Activated CD4-positive, alpha-beta T cell treated with anti-CD3 and anti-CD28 coated beads, Interleukin-2, Interleukin-4, amounts not matched to agents 100 ng/mL and 50 ng/mL, durations not matched to agents 16 hours and 8 hours (primary cell): ENCODE measurements at places on chromosomes 6 and 20.

DNA sequence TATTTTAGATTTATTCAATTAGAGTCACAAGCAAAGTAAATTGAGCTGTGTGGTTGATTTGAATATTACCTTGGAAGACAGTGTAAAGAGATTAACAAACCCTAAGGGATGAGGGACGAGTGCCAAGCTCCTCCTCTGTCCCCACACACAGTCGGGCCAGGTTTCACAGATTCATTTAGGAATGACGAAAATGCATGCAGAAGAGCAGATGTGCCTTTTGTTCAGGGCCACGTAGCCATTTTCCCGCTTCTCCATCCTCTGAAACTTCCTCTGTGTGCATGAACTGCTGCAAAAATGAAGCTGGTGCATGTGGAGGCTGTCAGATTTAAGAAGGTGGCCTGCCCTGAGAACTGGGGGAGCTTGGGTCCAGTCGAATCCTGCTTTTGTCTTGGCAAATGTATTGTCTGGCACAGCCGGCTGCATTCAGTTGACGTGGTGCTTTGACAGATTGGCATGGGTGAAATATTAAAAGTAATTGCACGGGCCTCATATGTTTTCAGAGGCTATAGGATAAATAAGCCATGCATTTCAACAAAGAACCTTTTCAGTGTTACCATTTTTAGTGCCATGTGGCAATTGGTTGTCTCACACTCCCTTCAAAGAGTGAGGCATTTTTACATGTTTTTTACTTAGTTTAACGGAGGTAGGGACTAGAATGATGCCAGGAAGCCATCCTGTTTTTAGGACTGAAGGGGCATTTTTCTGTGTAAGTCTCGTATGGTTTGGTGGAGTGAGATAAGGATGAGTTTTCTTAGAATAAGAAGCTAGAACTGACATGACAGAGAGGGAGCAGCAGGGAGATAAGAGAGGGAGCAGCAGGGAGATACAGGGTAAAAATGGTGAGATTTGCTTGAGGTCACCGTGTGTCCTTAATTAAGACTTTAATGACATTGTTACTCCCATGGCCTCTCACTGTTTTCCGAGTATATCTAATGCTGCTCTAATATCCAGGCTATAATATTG, 361.1 kb downstream of the NRN1 start:
- DNase-seq: no peak

- no peak for DNase-seq
Observed at GRCh38 chr20:32909451-32909850, 50.7 kb downstream of the EFCAB8 start.

DNA sequence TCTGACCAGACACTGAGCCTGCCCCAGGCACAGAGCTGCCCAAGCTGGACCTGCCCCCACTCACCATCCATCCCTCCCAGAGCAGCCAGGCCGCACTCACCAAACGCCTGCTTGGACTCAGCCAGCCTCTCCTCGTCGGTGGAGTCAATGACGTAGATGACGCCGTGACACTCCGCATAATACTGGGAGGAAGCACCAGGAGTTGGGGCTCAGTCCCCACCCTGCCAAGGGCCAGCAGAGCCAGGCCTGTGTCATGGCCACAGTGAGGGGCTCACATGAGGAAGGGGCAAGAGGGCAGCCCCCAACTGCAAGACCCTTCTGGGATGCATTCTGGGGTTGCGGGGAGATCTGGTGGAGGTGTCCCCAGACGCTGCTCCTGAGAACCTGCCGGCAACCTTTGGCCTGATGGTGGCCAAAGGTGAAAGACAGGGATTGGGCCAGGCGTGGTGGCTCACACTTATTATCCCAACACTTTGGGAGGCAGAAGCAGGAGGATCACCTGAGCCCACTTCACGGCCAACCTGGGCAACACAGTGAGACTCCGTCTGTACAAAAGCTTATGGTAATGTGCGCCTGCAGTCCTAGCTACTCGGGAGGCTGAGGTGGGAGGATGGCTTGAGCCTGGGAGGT, 5.6 kb downstream of the ARFRP1 start:
- DNase-seq: no peak

GRCh38 chr20:22490287-22491193, 93.8 kb downstream of the FOXA2 start:
- DNase-seq: no peak

DNA sequence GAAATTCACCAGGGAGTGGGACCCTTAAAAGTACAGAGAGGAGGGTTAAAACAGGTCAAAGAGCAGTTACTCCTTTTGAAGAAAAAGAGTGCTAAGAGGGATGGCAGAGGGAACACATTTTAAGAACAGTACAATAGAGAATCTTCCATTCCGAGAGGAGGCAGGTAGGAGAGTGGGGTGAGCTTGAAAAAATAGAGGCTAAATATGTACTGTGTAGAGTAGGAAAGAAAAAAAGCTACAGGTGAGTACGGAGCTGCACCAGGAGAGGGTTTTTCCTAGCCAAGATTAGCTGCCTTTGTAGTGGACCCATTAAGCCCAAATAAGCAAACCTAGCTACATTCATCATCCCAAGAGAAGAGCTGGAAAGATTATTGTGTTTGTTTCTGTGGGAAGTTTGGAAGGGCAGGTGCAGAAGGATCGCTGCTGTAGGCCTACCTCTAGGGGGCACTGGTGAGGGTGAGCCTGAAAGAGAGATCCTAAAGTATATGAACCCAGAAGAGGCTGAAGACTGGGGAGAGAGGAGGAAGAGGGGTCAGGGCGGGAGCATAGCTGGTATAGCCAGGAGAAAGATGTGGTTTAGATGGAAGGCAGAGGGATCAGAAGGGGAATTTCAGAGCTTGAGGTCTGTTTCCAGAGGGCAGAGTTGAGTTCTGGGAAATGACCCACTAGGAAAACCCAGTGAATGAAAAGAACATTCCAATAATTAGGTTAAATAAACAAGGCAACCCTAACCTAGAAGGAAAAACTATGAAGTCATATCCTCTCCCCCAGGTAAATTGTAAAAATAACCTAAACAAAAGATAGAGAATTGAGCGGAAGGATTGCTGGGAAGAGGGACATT, 50.2 kb upstream of the HINT3 start:
- peak; percentile 38 for DNase-seq

DNA sequence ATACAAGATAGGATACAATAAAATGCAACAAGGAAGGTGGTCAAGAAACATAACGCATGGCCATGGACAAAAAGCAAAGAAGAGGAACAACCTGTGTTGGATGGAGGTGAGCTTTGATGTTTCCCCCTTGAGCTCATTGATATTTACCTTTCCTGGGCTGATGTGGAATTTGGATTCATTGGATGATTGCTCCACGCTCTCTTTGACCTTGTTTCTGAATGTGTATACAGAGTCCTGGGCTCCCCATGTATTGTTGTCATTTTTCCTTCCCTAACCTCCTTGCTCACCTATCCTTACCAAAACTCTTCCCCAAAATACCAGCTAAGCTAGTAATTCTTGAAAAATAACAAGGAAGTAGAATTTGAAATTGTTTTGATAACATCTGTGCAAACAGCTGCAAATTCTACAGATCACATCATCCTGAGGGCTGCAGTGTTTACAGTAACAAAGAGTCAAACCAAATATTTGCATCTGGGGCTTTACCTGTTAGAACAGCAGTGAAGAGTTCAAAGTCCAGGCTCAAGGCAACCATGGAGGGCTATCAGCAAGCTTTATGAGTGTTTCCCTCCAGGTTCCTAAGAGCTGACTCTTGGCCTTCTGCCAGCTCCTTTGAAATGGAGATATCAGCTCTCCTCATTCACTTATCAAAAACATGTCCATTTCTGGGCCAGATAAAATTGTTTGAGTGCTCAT, 214.3 kb upstream of the MARCKS start:
- DNase-seq: no peak

DNA sequence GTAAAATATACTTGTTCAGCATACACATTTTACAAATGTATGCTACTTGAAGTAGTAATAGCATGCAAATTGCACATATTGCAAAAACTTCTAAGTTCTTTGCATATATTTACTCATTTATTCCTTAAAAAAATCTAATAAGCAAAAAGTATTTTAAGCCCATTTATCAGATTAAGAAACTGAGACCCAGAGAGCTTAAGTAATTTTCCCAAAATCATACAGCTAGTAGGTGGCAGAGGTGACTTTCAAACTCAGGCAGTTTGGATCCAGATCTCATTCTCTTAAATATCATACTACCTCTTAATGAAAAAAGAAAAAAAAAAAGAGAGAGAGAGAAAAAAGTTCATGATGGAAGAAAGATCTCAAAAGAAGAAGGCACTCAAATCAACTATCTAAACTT, 157.9 kb downstream of the RPS12 start:
- DNase-seq: no peak

GRCh38 chr6:135318738-135319469, 137.8 kb downstream of the MYB start:
- DNase-seq: no peak

GRCh38 chr6:169862043-169862891, 110.8 kb downstream of the ERMARD start:
- DNase-seq: no peak

DNA sequence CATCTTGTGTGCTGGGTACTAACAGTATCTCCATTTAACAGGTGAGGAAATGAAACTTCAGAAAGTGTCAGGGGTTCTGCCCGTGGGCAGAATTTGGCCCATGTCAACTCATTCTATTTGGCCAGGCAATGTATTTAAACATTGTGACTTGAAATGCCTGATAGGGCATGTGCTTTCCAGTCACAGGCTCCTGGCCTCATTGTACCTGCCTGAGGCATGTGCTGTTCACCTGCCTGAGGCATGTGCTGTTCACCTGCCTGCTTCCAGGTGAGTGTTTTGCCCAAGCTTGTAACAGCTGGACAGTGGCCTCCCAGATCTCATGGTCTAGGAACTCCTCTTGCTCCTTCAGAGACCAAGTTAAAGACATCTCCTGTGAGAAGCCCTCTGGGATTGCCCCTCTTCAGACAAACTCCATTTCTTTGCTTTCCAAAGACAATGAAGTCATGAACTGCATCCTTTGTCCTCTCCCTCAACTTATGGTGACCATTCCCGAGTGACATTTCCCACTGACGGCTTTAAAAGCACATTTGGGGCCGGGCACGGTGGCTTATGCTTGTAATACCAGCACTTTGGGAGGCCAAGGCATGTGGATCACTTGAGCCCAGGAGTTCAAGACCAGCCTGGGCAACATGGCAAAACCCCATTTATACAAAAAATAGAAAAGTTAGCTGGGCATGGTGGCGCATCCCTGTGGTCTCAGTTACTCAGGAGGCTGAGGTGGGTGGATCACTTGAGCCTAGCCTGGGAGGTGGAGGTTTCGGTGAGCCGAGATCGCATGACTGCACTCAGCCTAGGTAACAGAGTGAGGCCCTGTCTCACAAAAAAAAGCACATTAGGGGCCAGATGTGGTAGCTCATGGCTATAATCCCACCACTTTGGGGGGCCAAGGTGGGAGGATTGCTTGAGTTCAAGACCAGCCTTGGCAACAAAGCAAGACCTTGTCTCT, 48.7 kb downstream of the BCAS4 start:
- DNase-seq: no peak

DNA sequence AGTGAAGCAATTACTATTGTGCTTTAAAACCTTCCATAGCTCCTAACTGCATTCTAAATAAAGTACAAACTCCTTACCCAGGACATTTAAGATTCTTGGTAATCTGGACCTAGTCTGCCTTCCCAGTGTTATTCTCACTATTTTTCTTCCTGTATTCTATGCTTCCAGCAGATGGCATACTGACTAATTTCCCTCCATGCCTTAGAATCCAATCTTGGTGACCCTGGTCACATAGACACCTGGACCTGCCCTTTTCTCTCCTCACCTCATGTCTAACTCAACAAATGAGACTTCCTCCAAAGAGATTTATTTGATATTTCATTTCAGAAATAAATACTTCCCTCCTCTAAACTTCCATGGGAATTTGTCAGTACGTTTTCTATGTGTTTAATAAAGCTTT, 25.8 kb downstream of the ROS1 start:
- no peak for DNase-seq

GRCh38 chr20:32918296-32918695, 59.6 kb downstream of the EFCAB8 start:
- no peak for DNase-seq

DNA sequence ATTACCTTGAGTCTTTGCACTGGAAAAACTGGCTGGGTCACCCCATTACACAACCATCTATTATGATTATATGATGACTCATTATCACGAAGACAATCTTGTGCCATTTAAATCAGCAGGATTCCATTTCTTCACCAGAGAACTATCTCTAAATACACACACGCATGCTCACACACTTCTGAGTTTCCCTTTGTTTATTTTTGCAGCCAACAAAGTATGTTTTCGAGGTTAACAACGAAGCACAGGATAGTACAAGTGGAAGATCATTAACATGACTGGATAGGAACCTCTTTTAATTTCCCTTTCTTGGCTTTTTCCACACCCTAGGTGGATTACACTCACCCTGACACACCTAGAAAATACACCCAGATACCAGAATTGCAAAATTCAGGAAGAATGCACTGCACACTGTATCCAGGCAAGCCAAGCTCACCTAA, 18.9 kb downstream of the PERP start:
- no peak for DNase-seq

GRCh38 chr6:92617721-92618120, 801.6 kb downstream of the EPHA7 start:
- DNase-seq: no peak

DNA sequence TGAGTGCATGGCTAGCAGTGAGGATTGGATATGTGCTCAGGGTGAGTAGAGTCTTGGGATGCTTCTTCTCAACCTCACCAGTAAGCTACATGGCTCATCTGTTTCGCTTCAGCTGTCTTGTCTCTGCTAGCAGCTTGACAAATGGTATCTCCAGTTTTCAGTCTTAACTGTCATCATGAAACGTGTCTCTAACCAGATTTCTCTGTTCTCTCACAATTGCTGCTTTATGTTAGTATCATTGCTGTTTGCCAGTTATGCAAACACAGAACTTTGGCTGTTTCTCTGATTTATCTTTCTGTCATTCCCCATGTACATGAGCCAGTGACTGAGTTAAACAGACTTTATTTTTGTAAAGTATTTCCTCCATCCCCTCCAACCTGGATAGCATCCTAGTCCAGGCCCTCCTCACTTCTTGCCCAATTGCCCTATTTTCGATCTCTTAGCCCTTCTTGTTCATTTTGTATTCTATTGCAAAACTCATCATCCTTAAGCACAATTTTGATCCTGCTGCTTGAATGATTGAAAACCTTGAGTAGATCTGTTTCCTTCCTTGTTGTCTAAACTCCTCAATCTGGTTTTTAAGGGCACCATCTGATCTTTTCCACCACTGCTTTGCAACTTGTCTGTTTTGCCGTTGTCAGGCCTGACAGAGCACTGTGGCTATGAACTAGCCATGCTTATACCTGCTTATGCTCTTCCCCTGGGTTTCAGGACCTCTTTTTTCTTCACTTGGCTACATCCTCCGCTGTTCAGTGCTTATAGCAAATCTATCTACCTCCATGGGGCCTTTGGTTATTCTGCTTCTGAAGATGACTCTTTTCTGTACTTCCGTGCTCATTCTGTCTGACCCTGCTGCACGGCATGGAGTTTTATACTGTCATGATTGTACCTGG, 37.7 kb upstream of the ADIG start:
- DNase-seq: no peak
